ENCODE measurements at places on chromosomes 5 and 9.

DNA sequence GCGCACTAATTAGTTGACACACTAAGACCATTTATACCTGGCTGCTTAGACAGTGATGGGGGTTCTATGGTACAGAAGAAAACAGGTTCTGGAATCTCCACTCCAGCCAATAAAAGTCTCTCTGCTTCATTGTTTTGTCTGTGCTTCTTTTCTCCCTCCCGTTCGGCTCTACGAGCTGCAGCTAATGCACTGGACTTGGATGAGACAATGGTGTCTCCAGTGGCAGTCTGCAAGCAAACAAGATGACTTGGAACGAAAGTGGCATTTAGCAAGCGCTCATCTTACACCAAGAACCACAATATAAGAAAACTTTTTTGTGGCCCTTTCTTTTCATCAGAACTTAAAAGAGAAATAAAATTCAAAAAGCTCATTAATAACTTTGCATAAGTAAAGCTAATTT, 30.2 kb downstream of the GFM2 start:
- DNase-seq, result no peak

DNA sequence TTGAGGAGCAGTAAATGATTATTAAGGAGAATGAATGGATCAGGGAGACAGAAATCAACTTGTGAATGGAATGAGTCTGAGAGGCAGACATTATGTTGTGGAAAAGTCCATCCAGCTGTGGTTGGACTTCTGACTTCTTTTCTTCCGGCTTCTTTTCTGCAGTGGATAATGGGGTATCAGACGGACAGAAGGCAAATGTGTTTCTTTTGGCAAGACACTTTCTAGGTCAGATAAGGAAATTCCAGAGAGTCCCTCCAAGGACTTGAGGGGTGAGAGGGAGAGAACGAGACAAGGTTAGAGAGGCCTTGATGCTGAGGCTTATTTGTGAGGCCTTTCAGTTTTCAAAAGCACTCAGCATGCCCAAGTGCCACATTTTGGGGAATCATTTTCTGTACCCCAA, 17.1 kb upstream of the GRHPR start:
- DNase-seq, result no peak

DNA sequence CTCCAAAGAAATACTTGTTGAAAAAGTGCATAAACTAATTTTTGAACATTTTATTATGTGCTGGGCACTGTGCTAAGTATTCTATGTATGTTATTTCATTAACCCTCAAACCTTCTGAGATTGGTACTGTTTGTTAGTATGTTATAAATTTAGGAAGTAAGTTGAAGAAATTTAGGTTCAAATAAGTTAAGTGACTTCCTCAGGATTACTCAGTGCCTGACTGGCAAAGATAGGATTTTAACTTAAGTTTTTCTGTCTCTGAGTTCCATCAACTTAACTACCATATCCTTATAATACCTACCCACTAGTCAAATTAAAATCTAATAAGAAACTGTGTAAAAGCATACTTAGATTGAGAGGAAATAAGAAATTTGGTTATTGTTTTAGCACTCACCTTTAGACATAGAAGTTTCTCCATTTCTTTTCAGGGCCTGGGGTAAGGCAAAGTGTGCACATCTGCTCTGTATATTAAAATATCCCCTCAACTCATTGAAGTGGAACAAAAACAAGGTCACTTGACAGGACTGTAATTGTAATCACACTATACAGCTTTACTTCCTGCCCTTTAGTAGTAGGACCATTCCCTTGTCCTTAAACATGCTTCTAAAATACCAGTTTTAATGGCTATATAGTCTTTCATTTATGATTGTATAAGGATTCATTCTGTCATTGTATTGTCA, 15.2 kb downstream of the TGFBR1 start:
- DNase-seq, result no peak

GRCh38 chr5:129243039-129243438, 148.5 kb downstream of the ISOC1 start:
- no peak for DNase-seq

DNA sequence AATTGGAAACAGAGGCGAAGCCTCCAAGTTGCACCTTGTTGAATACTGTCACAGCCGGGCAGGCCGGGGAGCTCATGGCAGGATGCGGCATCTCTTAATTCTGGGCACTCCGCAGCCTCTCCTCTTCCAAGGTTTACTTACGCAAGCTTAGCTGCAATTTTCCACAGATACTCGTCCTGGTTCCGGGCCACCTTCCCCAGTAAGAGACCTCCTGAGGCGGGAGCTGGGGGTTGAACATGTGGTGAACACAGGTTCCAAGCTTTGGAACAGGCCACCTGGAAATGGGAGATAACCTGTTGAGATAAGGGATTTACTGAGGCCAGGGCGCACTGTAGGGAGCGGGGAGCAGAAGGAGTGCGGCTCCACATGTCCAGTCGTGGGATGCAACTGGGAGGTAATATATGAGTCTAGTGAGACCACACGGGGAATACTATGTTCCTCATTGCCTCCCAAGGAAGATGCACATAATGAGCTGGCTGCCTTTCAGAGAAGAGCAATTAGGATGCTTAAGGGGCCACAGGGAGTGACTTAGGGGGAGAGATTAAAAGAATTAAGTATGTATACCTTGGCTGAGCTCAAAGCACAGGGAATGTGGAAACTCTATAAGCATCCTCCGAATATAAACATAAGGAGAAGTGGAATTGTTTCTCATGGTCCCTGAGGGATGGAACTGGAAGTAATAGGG, 335.2 kb downstream of the CWC27 start:
- peak; percentile 45 for DNase-seq

- no peak for DNase-seq
These were observed 108.1 kb upstream of the FBN2 start for GRCh38 chr5:128646176-128646575.

GRCh38 chr5:137872466-137872865, 4.8 kb downstream of the MYOT start:
- DNase-seq, result no peak

- DNase-seq, result peak; percentile 40
These were observed 142.6 kb downstream of the PBX3 start for GRCh38 chr9:125889476-125890419.

GRCh38 chr9:120396418-120396817, 183.5 kb downstream of the CDK5RAP2 start:
- DNase-seq, result no peak

- no peak for DNase-seq
These were observed 24.0 kb upstream of the KLF4 start for GRCh38 chr9:107513464-107514100.

Data from muscle of arm (tissue), 14 donors.